CD8-positive, alpha-beta T cell (primary cell): ENCODE measurements at places on chromosomes 2 and 18. TPM values are rescaled to one million over a fixed set of nuclear protein-coding genes. Genes with fewer than 3 reads are reported as not detected.

The ARHGEF33 gene
- not detected for total RNA-seq

The DYNAP gene
- total RNA-seq, result not detected

The GCG gene
- total RNA-seq, result not detected

The ACYP2 gene
- total RNA-seq, result 10.4 TPM

The EDAR gene
- 2.0 TPM for total RNA-seq

The NOSTRIN gene
- total RNA-seq, result 0.33 TPM

DNA sequence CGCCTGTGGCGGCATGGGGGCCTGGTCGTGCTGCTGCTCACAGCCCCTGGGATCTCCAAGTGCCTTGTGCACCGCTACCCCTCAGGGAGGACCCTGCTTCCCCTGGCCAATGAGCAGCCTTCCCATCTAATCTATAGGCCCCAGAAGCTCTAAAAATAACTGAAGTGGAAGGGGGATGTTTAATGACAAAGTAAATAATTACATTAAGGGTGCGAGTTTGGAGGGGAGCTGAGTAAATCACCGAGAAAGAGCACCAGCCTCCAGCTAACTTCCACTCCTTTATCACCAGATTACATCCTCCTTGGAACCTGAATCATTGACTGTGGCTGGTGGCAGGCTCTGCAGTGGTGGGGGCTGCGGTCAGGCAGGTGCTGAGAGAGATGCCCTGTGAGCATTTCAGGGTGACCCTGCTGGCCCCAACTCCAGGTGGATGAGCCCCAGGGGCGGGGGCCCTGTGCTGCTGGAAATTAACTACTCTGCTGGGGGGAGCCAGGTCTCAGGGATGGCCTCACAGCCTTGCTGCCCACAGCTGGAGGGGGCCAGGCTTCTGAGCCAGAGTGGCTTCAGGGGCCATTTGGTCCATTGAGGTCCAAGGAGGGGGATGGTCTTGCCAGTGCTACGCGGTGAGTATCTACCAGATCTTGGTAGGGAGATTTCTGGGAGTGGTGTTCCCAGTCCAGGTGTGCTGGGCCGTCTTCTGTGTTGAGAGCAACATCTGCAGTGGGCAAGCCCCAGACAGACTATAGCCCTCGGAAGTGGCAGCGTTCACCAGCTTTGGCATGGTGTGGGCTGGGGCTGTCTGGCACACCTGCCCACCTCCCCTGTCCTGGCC, 74.2 kb downstream of the GLI2 start:
- no peak for DNase-seq

GRCh38 chr2:241609859-241610793, 26.8 kb downstream of the THAP4 start:
- DNase-seq, result peak; percentile 94

DNA sequence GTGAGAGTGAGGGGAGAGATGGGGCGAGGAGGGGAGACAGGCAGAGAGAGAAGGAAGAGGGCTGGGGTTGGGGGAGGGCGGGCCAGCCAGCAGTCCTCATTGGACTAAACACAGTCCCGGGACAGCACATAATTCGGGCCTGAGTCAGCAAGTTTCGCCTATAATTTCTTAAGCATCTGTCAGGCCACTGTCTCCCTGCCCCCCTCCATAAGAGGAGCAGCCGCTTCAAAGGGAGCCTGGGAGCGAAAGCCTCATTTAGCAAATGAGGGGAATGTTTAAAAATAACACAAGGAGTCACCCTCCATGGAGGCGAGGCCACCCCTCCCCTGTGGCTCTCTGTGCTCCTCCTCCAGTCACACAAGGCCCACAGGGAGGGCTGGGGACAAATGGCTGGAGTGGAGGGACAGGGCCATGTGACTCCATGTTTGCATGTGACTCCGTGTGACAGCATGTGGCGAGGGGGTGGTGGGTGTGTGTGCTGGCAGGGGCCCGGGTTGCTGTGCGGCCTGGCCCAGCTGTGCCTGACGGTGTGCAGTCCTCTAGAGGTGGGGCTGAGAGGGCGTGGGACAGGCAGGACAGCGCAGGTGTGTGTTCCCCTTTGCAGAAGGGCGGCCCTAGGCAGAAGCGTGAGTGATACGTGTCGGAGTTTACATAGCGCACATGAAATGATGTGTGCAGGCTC, 162.4 kb downstream of the CELF4 start:
- DNase-seq, result no peak

- DNase-seq, result no peak
These were observed 206.8 kb upstream of the FBXO11 start for GRCh38 chr2:48112911-48113680.

GRCh38 chr18:56026509-56026908, 438.5 kb upstream of the TCF4 start:
- DNase-seq, result no peak

DNA sequence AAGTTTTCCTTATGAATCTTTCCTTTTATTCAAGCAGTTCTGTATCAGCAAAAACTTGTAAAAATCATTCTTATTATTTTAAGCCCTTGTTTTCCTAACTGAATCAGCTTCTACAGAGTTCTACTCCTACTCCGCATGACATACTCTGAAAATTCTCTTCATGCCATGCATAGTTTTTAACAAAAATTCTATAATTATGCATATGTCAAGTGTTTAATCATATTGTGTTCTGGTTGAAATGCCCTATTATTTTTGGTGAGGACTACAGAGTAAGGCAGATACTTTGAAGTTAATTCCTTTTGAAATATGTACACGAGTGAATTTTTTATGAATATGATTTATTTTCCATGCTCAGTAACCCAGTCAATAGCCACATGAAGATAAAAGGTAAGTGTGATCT, 28.8 kb downstream of the ANKRD30B start:
- DNase-seq, result no peak

GRCh38 chr2:48600204-48600813, 17.3 kb upstream of the GTF2A1L start:
- no peak for DNase-seq

DNA sequence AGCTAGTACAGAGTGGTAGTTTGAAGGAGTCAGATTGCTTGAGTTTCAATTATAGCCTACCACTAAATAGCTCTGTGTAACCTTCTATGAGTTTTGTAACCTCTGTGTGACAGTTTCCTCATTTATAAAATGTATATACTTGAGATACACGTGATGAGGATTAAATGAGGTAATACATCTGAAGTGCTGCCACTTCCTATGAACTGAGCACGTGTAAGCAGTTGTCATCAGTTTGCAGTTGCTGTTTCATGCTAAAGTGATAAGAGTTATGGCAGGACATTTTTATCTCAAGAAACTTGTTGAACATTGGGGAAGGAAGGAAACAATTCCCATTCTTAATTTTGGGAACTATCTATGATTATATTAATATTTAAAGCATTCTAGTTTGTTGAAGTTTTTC, 38.5 kb downstream of the CARF start:
- no peak for DNase-seq

DNA sequence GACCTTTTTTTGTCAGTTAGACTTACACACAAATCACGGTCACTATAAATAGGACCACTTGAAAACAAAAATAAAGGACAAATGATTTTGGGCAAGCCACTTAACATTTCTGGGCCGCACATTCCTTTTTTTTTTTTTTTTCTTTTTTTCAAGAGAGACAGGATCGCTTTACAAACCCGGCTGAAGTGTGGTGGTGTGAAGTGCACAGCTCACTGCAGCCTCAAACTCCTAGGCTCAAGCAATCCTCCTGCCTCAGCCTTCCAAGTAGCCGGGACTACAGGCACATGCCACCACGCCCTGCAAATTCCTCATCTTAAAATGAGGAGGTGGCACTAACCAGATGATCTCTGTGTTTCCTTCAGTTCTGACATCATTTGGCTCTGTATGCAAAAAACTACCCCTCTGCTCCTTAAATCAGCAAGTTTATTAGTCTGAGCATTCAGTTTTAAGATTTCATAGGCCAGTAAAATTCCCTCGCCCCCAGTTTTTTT, 28.3 kb upstream of the MRO start:
- DNase-seq, result no peak

DNA sequence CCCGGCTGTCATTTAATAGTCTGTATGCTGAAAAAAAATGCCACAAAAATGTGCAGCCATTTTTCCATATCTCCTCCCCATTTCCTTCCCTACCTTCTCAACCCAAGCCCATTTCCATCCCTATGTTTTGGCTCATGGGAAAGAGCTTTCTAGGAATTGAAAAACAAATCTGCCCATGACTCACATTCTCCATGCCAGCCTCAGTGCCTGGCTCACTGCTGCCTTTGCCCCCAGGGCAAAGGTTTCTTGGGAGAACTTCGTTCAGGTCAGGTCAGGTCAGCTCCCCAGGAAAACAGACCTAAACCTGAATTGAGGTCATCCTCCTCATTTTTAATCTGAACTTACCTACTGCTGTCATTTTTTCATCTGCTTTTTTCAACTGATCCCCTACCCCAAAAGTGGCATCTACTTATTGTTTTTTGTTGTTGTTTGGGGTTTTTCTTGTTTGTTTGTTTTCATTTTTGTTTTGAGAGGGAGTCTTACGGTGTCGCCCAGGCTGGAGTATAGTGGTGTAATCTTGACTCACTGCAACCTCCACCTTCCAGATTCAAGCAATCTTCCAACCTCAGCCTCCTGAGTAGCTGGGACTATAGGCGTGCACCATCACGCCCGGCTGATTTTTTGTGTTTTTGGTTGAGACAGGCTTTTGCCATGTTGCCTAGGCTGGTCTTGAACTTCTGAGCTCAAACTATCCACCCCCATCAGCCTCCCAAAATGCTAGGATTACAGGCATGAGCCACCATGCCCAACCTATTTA, 66.7 kb downstream of the FECH start:
- no peak for DNase-seq

DNA sequence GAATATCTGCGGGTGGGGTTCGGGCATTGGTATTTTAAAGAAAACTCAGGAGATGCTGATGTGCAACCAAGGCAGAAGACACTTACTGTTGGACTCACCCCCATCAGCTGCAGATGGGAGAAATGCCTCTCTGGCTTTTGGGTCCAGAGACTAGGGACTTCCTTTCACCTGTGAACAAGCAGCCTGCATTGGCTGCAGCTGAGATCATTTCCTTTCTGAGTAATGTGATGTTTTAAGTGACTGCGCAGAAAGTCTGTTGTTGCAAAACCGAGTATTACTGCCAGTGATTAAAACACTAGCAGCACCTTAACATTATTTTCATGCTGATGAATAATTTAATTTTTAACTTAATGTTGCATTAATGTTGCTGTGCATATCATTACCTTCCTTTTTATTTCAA, 143.0 kb downstream of the TSN start:
- DNase-seq, result no peak

- DNase-seq, result no peak
These were observed 79.9 kb downstream of the EPAS1 start for GRCh38 chr2:46377101-46377581.

GRCh38 chr2:202750763-202751427, 116.1 kb downstream of the FAM117B start:
- DNase-seq, result no peak

DNA sequence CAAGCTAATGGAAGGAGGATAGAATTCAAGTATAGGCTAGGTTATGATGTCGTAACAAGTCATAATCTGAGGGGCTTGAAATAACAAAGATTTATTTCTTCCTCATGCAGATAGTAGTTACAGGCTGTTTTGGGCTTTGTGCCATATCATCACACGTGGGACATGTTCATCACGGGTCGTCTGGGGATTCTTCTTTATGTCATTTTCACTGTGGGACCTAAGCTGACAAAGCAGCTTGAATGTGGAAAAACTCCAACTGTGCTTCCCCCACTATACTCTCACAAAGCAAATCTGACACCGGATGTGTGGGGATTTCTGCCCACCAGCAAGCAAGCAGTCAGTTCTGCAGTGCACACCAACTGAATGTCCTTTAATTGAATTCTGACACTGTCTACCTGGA, 124.8 kb downstream of the LTBP1 start:
- no peak for DNase-seq

GRCh38 chr2:193963472-193964119, 1693.4 kb upstream of the SLC39A10 start:
- peak; percentile 1 for DNase-seq

DNA sequence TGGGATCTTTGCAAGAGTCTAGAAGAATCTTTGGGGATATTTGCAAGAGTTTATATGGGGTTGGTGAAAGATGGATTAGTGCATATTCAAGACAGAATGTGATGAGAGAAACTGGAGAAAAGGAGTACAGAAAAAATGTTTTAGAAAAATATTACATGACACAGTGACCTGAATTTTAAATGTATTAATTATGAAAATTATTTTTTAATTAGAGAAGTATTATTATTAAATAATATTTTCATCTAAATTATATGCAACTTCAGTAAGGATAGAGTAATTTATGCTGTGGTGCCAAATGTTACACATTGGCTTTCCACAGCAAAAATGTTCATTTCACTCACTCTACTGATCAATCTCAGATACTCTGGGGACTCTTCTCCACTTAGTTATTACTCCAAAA, 1442.8 kb upstream of the SLC39A10 start:
- no peak for DNase-seq

GRCh38 chr18:11851806-11852337, 659 bp downstream of the CHMP1B start:
- DNase-seq, result peak; percentile 31

- no peak for DNase-seq
These were observed 189.5 kb downstream of the TFCP2L1 start for GRCh38 chr2:121095257-121096080.

- no peak for DNase-seq
These were observed 124.1 kb downstream of the DNAH6 start for GRCh38 chr2:84640411-84640810.

DNA sequence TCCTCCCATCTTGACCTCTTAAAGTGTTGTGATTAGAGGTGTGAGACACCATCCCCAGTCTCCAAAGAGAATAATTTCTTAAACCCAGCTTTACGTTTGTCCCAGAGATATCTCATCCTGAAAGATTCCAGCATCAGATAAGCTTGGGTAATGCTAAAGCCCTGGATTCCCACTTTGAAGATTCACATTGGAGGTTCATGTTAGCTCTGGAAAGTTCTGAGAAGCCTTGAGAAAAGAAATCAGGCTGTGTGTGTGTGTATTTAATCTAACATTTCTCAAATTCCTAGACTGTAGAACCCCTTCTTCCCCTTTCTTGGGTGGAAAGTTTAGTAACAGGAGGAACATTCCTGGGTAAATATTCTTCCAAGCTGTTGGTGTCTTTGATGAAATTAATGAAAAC, 18.0 kb downstream of the ZNF532 start:
- no peak for DNase-seq

- DNase-seq, result no peak
These were observed 100.8 kb downstream of the TAF4B start for GRCh38 chr18:26327062-26327461.

DNA sequence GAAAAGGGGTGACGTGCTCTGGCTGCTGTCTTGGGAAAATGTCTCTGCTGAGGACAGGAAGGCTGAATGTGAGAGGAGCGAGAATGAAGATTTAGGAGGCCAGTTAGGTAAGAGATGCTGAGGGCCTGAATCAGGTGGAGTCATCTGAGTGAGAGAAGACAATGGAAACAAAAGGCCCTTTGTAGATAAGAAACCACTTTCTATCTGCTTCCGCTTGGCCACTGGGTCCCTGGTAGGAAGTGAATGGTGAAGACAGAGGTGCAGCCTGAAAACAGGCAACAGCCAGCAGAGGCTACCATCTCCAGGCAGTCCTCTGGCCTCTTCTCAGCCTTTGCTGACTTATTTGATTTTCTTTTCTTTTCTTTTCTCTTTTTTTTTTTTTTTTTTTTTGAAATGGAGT, 374.0 kb upstream of the SLC14A2 start:
- no peak for DNase-seq

GRCh38 chr2:105910497-105911238, 166.0 kb downstream of the NCK2 start:
- DNase-seq, result no peak

GRCh38 chr2:182240862-182241371, 185.9 kb downstream of the PDE1A start:
- peak; percentile 15 for DNase-seq

GRCh38 chr2:34102339-34102738, 503.2 kb upstream of the FAM98A start:
- no peak for DNase-seq

GRCh38 chr2:28582152-28582551, 86.3 kb downstream of the PLB1 start:
- DNase-seq, result no peak
